ENCODE measurements at places on chromosomes 1 and 21.

DNA sequence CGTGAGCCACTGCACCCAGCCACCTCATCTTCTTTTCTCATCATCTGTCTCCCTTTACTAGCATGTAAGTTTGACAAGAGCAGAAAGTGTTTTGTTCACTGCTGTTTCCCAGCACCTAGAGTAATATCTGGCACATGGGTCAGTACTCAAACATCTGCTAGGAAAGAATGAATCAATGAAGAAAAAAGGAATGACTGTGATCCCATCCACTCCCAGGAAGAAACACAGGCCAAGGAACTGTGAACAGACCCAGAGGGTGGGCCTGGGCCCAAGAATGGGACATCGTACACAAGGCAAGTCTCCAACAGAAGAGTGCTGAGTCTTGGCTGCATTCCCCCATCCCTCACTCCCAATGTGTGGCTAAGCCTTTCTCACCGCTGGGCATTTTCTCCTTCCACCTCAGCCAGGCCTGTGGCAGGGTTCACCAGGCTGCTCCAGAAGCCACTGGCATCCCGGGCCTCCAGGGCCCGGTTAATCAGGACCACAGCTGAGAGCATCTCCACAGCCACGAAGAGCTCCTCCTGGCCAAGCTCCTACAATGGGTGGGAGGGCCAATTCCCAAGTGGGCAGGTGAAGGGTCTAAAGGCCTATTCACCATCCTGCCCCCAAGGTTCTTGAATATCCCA lies 18.4 kb downstream of the IQGAP3 start:
- no peak for DNase-seq

GRCh38 chr1:4395158-4395557 lies 259.3 kb upstream of the AJAP1 start:
- no peak for DNase-seq

GRCh38 chr1:248825136-248825535 lies 579 bp downstream of the SH3BP5L start:
- no peak for DNase-seq

DNA sequence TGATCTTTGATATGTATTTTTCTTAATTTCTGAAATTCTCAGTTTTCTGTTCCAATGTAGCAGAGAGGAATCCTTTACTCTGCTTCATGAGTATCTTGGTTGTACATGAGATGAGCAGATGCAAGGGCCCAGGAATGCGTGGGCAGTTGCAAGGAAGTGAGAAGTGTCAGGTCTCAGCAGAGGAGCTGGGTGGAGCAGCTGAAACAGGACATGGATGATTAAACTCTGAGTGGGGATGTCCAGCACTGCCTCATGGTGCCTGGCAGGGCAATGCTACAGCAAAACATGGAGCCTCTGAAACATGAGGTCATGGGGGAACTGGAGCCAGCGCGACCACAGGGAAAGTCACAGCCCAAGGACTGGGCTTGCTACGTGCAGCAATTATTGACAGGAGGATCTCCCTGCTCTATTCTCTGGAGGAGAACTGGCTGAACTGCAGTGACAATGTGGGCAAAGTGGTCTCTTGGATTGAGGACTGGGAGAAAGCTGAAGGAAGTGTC lies 48.4 kb downstream of the COLGALT2 start:
- DNase-seq, result no peak

DNA sequence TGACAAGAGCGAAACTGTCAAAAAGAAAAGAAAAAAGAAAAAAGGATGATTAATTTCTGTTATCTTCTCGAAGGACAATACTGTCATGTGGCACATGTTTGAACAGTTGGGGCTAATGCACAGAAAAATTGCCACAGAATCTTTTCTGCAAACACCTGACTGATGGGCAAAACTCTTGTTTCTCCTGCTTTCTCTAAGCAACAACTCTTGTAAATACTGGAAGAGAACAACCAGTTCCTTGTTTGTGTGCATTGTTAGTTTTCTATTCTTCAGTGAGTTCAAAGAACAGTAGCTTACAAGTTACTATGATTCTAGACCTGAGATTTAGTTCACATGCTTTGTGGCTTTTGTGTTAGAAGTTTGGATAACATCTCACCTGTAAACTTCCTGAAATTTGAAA lies 60.7 kb downstream of the CDC14A start:
- DNase-seq, result no peak

All from coronary artery (tissue), 2 donors.